ENCODE measurements at places on chromosomes 5 and 9. TPM values are rescaled to one million over a fixed set of nuclear protein-coding genes. Genes with fewer than 3 reads are reported as not detected.

KIAA0825 gene
- 0.52 TPM for polyA plus RNA-seq

ZNF79 gene
- polyA plus RNA-seq = 4.0 TPM

GRCh38 chr5:35202319-35203111 is 27.8 kb downstream of the PRLR start:
- no peak for DNase-seq

DNA sequence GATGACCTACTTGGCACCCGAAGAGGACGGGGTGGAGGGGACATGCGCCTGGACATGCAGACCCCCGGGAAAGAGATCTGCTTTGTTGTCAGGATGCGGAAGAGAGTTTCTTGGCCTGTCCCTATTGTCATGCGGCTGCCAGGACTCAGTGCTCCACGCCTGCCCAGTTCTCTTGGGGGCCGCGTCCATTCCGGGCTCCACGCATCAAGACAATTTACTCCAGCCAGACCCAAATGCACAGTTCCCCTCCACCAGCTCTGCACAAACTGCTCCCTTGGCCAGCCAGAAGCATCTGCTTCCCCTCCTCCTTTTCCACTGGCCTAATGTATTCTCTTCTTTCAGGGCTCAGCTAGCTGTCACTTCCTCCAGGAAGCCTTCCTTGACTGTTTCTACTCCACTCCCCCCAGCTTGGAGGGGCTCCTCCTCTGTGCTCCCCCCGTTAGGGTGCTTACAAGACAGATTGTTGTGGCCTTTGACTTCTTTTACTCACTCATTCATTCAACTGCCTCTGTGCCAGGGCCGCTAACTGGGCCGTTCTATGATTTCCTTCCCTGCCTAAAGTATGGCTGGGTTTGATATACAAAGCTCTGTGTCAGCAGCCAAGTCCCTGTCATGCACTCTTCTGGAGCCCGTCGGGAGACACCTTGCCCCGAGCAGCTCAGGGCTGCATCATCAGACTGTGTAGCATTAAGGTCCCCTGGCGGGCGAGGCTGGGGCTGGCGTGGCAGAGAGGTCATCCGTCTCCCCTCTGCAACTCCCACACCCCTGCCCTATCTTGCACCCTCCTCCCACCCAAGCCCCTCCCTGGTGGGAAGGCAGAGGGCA is 6.6 kb downstream of the FIBCD1 start:
- DNase-seq = no peak

DNA sequence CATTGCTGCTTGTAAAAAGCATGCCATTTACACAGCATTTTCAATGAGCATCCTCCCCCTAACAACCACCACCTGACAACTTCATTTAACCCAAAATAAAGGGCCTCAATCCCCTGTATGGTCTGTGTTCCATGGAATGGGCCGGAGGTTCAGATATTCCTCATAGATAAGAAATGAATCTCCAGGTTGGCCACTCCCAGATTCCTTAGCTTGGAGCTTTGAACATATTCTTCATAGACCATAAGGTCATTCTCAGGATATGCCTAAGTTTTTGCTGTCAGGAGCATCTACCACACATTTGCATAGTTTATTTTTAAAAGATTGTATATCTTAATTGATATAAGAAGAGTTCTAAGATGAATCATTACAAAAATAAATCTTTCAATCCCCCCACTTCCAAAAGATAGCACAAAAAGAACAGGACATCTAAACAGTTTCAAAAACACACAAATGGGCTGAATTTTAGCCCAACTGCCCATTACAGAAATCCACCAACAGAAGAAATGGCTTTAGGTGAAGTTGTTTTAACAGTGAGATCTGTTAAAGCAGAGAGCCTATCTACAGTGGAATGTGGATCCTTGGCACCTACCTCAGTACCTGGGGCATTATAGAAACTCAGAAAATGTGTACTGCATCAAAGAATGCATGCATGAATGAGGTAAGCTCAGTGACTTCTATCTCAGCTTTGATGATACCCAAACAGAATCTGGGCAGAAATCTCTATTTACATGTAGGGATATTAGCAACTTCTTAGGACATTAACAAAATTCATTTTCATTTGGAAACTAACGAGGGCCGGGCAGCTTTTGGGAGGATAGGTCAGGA is 179.8 kb downstream of the SEC61B start:
- no peak for DNase-seq

GRCh38 chr9:107007402-107007801 is 144.4 kb downstream of the ZNF462 start:
- no peak for DNase-seq

GRCh38 chr5:25027061-25027460 is 382.3 kb upstream of the CDH10 start:
- no peak for DNase-seq

- no peak for DNase-seq
Measured at GRCh38 chr5:172931001-172931536, 28.2 kb upstream of the RPL26L1 start.

All from immature natural killer cell (primary cell).